ENCODE measurements at places on chromosomes 2 and 18.

- peak; percentile 50 for DNase-seq
These were observed 1.6 kb downstream of the SESTD1 start for GRCh38 chr2:179263015-179263414.

- peak; percentile 48 for DNase-seq
These were observed 11.5 kb upstream of the DIPK1C start for GRCh38 chr18:74468547-74469061.

DNA sequence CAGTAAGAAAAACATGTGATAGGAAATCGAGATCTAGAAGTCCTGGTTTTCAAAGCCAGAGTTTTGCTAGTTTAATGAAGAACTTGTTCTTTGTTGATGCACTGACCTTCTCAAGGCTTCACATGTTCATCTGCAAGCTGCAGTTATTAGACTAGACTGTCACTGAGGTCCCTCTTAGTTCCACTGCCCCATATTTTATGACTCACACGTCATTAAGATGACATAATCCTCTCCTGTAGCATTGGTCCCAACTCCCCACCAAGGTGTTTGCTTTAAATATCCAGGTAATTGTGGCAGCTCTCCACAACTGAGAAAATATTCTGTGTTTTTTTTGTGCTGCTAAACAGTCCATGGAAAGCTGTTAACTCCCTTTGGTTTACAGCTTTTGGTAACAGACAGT is 149.7 kb downstream of the MREG start:
- no peak for DNase-seq

DNA sequence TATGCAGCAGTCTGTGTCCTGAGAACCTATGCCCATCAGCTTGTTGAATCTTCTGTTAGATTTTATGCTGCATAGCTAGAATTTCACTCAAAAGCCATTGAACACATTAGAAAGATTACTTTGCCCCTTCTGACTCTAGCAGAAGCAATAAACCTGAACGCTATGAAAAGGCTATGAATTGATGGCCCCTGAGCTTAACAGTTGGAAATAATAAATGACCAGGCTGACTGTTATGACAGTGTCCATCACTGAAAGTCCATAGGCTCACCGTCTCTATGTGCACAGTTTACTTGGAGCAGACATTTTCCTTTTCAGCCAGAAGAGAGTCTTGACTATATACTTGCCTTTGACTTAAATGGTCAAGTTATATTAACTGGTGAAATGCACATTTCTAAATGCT is 1618.8 kb upstream of the ACVR2A start:
- no peak for DNase-seq

GRCh38 chr2:141341444-141341843 is 789.4 kb downstream of the LRP1B start:
- DNase-seq: no peak

- DNase-seq: no peak
These were observed 346.5 kb upstream of the ETAA1 start for GRCh38 chr2:67050622-67051021.

GRCh38 chr18:12839057-12839525 is 44.9 kb downstream of the PTPN2 start:
- DNase-seq: no peak

DNA sequence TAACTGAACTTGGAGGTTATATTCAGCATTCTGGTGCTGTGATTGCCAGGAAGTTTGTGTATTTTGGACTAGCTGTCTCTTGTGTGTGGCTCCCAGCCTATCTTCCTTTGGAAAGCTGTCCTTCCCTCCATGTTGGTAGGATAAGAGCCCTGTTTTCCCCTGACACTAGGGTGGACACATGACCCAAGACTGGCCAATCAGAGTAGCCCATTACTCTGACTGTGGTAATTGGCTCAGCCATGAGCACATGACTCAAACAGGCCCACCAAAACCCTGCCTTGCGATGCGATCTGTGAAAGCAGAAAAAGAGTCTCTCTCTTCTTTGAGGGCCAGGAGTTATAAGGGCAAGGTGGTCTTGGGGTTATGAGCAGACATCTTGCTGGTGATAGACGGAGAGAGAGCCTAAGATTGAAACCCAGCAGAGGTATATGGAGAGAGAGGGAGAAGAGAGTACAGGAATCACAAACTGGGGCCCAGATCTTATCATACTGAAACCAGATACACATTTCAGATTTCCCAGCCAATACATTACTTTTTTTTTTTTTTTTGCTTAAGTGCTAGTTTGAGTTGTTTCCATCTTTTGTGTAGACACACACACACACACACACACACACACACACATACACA is 45.3 kb upstream of the SERPINE2 start:
- no peak for DNase-seq

DNA sequence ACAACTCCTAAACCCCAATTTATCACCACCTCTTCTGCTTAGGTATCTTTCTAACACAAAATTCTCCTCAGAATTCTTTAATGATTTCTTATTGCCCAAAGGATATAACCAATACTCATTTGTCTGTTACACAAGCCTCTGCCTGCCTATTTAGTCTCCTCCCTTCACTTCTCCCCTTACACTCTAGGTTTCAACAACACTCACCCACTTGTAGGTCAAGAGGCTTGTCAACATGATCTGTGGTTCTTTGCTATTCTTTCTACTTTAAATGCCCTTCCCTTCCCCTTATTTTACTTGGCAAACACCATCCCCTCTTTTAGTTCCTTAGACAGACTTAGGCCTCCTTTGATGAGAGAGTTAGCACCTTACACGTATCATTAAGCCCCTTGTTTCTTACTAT is 69.0 kb upstream of the C2orf15 start:
- DNase-seq: no peak

Data from brain (organoid and tissue), 16 donors.